ENCODE measurements at places on chromosomes 2 and 18.

DNA sequence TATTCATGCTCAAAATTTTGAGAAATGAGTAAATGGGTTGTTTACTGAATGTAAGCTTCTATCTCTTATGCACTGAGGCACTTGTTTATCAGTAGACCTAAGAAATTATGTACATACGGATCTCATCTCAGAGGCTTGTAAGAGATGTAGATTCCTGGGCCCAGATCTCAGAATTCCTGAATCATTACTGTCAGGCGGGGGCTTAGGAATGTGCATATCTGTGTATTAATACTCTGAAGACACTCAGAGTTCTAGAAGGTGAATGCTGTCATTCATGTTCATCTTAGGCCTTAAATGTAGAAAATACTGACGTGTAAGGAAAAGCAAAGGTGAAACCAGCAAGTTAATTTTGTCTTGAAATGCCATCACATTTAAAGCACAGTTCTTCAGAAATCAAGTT is 169.6 kb downstream of the FMNL2 start:
- no peak for DNase-seq

DNA sequence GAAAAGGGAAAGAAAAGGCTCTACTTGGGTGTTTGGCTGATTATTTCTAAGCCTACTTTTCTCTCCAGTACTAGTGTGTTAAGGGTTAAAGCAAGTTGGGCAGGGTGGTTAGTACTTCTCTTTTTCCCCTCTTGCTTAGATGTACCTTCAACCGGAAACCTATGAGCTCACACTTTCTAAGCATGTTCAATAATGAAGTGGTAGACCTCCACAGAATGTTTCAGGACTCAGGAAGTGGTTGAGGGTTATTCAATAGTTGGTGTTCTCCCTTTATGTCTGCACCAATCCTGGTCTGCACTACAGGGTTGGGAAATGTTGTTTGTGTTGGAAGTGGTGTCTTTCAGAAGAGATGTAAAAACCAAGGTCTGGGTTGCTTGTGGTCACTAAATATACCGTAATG is 137.1 kb downstream of the ZEB2 start:
- no peak for DNase-seq

DNA sequence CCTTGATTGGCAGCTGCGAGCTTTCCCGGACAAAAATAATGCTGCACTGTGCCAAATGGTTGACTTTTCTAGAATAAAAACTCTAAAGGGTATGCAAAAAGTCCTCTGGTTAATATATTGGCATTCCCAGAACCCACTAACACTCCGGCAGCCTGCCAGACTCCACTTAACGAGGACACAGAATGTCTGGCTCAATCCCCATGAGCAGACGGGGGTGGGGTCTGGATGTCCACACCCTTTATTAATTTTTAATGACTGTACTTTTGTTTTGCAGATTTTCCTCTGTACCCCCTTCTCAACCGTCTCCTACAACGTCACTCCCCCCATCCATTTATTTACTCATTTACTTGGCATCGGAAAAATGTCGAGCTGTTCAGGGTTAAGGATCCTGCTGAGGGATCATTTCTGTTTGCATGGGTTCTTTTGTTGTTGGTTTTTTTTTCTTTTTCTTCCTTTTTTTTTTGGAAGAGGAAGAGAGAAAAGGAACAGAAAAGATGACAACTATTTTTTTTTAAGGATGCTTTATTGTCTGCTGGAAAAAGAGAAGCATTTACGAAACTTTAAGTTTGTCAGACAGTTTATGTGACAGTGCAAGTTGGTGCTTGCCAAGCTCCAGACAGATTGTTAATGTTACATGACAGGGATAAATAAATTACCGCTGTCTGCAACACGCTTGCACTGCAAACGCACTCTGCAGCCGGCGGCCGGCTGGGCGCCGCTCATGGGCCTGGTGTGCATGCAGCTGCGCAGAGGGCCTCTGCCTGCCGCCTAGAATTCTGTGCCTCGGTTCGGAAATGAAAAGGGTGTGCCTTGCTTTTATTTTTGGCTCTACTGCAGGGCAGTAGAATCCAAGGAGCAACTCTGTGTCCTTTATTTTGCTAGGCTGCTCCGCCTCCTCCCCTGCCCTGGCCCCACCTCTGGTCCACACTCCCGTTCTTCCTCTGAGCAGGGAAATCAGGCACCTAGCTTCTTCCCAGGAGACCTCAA is 3.6 kb downstream of the LDLRAD4 start:
- DNase-seq, result peak; percentile 72

DNA sequence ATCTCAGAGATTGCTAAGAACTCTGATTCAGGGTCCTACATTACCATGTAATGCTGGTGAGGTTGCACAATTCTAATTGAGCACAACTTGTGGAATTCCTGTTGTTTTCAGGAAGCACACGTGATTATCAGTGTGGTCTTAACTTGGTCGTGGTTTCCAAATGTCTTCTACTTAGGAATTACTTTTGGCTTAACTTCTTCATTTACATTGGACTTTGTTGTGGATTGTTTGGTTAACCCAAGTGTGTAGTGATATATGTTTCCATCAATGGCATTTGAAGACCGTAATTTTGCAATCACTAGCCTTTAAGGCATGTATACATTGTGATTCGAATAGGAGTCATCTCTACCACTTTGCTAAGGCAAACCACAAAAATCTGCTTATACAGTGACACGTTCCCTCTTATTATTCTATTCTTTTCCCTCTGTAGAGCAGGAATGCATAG is 373.3 kb downstream of the IRS1 start:
- DNase-seq, result no peak

DNA sequence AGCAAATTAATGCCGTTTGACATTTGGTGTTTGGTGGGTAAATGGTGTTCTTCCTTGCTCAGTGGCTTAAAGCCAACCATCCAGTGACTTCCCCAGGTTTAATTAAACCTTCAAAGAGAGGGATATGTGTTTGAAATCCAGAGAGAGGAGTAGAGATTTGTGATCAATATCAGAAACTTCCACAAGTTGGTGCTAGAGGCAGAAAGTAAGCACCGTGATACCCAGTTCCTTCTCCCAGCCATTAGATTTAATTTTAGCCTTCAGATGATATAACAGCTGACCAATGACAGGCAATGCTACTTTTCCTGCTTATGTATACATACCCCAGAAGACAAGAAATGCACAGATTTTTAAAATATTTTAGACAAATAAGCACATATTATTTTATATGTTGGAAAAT is 398.5 kb downstream of the CDH2 start:
- DNase-seq, result no peak

GRCh38 chr2:150204451-150204850 is 283.0 kb downstream of the RND3 start:
- DNase-seq, result no peak

DNA sequence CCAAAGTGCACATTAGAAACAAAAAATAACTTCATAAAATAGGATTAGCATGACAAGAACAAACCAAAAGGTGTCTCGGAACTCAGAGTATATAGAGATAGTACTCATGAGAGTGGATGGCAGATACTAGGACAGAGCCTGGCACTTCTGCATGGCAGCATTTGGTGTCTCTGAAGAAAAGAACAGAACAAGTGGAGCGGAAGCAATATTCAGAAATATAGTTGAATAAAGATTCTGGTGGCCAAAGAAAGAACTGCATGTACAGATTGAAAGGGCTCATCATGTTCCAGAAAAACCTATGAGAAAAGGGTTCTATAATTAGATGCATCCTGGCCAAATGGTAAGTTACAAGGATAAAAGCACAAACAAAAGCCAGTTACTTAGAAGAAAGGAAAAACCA is 90.9 kb downstream of the CCDC138 start:
- DNase-seq, result no peak

Data from thyroid gland (tissue), 4 donors.